ENCODE measurements at places on chromosomes 5 and 9.

DNA sequence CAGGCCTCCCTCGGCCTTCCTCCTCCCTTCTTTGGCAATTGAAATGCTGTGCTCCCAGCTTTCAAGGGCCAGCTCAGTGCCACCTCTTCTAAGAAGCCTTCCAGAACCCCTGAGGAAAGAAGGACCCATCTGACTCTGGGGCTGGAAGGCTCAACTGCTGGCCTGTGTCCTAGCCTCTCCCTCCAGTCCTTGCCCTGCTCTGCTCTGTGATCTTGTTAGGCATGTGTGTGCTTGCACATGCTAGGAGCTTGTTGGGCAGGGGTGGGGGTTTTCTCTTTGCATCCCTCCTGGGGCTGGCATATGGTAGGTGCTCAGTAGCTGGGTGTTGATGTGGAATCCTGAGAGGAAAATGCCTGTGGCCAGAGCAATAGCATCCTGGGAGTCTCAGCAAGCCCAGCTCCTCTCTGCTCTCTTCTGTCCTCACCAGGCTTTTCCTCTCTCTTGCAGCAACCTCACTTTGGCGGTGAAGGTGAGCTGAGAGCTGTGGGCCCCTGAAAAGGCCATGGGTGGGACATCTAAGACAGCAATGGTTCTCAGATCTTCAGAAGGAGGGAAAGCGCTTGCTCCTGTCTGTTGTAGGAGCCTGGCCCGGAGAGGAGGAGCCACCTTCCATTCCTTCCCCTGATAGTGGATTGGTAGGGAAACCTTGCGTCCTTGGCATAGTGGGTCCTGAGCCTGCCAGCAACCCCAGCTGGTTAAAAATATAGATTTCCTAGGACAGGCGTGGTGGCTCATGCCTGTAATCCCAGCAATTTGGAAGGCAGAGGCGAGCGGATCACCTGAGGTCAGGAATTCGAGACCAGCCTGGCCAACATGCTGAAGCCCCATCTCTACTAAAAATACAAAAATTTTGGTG lies 9.9 kb downstream of the DOLK start:
- no peak for DNase-seq

DNA sequence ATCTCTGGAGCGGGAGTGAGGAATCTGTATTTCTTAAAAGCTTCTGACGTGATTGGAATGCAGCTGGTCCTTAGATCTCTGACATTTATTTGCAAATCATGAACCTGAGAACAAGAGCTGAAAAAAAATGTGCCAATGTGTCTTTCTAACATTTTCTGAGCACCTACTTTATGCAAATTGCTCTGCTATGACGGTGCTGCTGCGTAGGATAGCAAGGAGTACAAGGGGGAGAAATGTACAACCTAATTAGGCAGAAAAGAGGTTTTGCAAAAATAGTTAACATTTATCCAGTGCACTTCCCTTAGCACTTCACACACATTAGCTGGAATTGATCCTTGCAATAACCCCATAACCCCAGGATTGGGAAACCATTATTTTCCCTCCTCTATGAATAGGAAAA lies 357.5 kb downstream of the TLE4 start:
- DNase-seq = no peak

DNA sequence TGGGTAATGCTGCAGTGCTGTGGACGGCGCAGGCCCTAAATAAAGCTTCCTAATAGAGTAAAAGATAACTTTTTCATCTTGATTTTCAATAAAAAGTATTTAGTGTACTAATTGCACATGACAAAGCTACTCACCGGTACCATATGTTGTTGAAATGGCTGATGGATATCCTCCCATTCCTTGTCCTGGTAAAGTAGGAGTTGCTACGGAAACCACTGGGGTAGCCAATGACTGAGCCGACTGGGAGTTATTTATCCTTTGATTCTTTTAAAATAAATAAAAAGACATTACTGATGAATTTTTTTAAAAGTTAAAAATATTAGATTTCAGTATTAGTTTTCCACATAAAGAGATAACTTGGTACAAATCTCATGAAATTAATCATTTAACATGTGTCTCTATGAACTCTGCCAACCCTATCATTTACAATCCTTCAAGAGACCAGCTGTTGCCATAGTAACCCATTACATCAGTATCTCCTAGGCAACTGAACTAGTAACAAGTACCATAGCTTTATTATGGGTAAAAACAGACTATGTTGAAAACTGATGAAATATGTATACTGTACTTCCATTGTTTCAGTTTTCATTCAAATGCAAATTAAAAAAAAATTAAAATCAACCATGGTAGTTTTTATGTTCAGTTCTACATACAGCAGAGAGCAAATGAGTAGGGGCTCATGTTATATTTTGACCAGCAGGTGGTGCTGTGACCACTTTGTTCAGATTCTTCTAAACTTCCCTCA lies 153.7 kb downstream of the MEF2C start:
- DNase-seq = peak; percentile 50

DNA sequence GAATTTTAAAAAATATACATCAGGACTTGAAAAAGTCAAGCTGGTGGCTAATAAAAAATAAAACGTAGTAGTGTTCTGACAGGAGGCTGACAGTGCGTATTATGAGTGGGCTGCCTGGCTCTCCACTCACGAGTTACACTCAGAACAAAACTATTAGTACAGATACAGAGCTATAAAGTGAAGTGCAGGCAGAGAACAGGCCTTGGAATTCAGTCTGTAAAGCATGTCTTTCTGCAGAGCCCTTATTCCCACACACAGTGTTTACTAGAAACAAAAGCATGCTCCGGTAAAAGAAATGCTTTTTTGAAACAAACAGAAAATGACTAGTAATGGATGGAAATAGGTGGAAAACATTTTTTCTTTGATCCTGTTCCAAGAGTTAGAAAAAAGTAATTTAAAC lies 334.7 kb downstream of the DIRAS2 start:
- no peak for DNase-seq

GRCh38 chr5:25481463-25481862 lies 836.7 kb upstream of the CDH10 start:
- no peak for DNase-seq

DNA sequence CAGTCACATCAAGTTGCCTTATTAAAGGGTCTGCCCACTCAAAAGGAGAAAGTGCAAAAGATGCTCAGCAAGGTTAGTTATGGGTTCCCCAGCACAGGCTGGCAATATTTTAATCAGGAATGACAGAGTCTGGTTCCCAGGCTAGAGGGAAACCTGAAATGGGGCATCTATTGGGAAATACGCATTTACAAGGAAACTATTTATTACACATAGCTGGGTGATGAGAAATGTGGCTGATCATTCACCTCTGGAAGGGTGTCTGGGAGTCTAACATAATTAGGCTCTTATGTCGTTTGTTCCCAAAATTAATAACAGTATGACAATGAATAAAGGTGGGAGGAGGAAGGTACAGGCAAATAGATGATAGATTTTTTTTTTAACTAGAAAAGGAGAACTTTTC lies 314.7 kb downstream of the ENC1 start:
- no peak for DNase-seq

DNA sequence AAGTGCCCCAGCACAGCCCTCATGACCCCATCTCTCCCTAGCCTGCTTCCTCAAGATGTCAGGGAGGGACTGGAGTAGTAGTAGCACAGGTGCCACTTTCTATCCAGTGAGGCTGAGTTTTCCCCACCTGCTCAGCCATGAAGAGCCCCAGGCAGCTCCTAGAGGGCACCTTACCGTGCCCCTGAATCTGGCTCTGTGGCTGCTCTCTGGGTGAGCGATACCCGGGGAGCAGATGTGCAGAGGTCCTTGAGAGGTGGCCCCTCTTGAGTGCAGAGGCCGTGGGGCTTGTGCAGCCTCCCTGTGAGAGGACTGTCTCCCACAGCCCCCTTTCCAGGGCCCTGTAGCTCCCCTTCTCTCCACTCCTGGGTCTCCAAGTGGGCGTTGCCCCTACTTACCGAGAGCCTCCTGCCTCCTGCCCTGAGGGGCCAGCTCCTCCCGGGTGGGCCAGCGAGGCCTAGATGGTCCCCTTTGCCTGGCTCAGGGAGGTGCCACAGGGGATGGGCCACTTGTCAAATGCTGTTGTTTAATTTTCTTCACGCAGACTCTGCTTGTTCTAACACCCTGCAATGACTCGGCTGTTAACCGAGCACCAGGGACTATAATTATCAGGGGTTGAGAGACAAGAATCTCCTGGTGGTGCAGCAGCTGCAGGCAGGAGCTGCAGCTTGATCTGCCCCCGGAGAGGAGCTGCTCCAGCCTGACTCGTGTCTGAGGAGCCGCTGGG lies 29.6 kb upstream of the PITX1 start:
- no peak for DNase-seq

DNA sequence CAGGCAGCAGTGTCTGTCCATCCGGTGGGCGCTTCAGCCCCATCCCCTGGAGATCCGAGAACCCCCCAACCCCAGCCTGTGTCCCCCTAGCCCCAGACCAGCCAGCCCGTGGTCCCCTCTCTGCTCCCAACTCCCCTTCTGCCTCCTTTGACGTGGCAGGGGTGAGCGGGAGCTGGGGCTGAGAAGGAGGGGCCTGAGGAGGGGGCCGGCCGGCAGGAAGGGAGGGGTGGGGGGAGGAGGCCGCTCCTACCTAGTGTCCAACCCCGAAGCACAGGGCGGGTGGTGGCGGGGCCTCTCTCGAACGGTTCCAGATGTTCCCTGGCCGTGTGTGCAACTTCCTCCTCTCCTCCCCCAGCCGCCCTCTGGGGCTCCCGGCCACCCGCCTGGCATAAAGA lies 31.0 kb downstream of the GOLGA2 start:
- DNase-seq = no peak

- no peak for DNase-seq
Observed at GRCh38 chr9:35609001-35609819, 4.1 kb downstream of the TESK1 start.

- no peak for DNase-seq
Observed at GRCh38 chr9:126123927-126124326, 202.7 kb upstream of the MVB12B start.

DNA sequence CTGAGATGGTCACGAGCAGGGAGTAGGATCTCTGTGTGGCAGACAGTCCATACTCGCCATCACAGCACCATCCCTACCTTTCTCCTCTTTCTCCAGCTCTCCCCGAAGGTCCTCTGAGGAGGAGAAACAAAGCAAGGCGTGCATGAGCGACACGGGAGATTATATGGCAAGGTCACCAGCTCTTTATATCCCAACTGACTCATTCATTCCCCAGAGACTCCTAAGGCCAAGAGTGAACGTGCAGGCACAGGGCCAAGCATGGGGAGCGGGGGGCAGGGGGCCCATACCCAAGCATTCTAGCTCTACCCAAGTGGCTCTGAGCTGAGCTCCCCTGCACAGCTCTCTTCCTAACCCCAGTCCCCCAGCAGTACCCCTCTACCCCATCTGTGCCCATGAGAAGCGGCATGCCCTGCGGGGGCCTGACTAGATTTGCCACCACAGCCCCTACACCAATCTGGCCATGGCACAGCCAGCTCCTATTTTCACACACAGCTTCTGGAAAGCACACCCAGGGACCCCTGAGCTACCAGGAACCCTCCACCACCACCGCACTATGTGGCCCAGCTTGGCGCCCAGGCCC lies 6.8 kb downstream of the TRIM7 start:
- no peak for DNase-seq

GRCh38 chr9:23322392-23322791 lies 503.6 kb downstream of the ELAVL2 start:
- DNase-seq = no peak

DNA sequence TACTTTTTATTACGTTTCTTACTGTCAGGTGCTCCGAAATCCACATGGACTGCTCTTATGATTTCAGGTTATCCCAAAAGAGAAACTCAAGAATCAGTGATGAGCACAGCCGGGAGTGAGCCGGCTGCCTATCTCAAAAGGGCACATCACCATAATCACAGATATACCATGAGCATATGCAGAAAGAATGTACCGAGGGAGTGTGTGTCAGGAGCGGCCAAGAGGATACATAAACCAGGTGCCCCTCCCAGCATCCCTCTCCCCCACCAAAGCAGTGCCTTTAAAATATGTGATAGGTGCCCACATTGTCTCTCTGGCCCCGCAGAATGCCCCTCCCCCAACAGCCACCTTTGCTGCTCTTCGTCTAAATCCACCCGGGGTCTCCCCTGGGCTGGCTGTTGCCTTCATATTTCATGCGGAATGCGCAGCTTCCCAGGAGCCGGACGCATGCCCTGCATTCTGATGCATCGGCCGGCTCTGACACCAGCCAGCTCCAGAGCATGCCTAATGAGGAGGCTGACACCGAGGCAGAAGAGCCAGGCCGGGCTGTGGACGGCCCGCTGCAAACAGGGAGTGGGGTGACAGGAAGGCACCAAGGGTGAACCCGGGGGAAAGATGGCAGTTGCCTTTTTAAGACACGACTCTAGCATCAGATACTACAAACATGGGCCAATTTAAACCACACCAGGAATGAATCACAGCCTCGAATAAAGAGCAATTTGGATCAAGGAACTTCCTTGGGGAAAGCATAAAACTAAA lies 652.3 kb downstream of the BNC2 start:
- no peak for DNase-seq

GRCh38 chr5:30994176-30994575 lies 199.3 kb upstream of the CDH6 start:
- no peak for DNase-seq

DNA sequence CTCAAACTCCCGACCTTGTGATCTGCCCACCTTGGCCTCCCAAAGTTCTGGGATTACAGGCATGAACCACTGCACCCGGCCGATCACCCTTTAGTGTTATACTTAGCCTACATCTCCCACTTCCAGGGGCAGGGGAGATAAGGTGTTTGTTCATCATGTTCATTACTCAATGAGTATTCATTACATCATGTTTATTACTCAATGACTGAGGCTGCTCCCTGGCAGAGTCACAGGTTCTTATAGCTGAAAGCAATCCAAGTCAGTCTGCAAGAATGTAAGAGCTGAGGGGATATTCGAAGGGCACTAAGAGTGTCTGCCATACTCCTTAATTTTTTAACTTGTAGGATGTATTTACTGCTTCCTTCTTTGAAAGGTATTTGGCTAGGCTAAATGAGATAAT lies 214.2 kb downstream of the SPATA31D1 start:
- DNase-seq = no peak

DNA sequence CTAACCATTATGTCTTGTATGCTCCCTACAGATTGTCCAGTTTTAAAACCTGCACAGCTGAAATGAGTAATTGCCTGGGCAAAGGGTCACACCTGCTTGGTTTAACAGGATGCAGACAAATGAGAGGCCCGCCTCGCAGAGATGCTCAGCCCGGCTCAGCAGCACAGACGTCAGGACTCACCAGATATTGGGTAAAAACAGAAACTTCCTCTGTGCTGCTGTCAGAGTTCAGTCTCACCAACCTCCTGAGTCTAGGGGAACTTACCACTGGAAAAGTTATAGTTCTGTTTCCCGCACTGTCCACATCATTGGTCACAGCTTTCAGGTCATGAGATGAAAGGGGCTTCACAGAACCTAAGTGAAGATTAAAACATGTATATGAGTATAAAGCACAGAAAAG lies 152.5 kb downstream of the ESM1 start:
- DNase-seq = no peak

DNA sequence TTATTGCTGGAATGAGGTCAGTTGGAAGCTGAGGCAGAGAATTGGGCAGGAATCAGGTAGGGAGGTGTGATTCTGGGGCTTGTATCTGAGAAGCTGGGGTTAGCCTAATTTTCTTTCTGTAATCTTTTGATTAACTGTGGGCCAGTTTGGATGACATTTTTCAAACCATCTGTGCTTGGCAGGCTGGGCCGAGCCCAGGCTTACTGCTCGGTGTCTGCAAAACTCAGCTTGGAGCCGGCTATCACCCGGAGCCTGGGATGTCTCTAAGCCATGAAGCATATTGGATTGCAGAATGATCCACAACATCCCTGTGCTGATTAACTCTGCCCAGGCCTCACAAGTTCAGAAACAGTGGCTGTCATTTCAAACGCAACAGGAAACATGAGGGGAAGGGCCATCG lies 26.5 kb downstream of the KCNMB1 start:
- DNase-seq = no peak
